ENCODE measurements at places on chromosomes 13 and 19. TPM values are rescaled to one million over a fixed set of nuclear protein-coding genes. Genes with fewer than 3 reads are reported as not detected.

FDX2 gene
- total RNA-seq = 14.6 TPM

LRRC63 gene
- not detected for total RNA-seq

DNA sequence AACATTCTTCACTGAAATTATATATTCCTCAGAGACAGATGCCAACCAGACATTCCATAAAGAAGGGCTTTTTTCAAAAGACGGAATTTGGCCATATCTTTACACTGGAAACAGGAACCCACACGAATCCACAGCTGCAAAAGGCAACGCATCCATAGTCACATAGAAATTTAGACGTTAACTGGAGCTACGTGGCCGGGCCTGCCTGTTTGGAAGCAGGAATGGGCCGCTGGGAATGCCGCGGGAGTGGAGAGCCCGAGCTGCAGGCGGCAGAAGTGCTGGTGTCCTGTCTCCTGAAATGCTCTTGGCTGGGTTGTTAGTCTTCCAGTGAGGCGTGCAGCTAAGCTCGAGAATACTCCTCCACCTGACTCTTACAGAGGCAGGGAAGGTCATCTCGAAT, 122.2 kb downstream of the KL start:
- no peak for DNase-seq

KCTD4 gene
- not detected for total RNA-seq

- no peak for DNase-seq
Measured at GRCh38 chr13:111396457-111396856, 76.0 kb downstream of the TEX29 start.

EMP3 gene
- total RNA-seq = 2.0 TPM

DNA sequence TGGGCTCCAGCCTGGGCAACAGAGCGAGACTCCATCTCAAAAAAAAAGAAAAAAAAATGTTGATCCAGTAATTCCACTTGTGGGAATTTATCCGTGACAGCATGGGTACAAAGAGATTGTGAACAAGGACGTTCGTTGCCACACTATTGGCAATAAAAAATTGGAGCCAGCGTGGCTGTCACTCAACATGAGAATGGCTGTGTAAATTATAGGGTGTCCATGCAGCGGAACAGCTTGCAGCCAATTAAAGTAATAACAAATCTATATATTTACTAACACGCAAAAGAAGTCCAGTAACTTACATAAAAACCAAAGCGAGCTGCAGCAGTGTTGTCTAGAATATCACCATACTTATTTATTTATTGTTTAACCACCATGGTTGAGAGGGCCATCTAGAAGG, 19.3 kb downstream of the DPF1 start:
- DNase-seq = no peak

TNFSF11 gene
- total RNA-seq = 0.18 TPM

DNA sequence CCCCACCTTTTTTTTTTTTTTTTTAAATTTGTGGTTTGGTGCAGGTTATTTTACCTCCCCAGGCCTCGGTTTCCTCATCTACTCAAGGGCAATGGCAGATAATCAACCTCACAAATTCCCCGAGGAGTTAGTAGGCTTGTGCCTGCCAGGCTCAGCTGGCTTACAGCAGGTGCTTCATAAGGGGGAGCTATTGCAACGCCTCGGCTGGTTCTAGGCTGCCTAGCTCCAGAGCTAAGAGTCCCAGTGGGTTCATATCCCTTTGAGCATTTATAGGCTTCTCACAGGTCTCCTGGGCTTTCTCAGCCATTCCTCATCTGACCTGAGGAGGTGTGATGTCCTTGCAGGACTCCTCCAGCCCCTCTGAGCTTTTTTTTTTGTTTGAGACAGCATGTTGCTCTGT, 10.6 kb downstream of the BCKDHA start:
- DNase-seq = no peak

GRCh38 chr19:10279737-10280442, 6.9 kb upstream of the ICAM4 start:
- DNase-seq = no peak

GRCh38 chr19:28563964-28564921, 648.7 kb downstream of the UQCRFS1 start:
- no peak for DNase-seq

DNA sequence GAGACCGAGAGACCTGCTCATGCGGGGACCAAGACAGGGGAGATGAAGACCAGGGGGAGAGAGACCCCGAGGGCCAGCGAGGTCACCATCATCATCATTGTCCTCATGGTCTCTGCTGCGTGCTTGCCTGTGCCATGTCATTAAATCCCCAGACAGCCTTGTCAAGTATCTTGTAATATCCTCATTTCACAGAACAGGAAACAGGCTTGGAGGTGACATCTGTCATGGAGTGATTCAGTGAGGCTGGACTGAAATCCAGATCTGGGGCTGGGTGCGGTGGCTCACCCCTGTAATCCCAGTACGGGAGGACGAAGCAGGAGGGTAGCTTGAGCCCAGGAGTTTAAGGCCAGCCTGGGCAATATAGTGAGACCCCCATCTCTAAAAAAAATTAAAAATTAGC, 5.9 kb upstream of the NANOS2 start:
- DNase-seq = no peak

DNA sequence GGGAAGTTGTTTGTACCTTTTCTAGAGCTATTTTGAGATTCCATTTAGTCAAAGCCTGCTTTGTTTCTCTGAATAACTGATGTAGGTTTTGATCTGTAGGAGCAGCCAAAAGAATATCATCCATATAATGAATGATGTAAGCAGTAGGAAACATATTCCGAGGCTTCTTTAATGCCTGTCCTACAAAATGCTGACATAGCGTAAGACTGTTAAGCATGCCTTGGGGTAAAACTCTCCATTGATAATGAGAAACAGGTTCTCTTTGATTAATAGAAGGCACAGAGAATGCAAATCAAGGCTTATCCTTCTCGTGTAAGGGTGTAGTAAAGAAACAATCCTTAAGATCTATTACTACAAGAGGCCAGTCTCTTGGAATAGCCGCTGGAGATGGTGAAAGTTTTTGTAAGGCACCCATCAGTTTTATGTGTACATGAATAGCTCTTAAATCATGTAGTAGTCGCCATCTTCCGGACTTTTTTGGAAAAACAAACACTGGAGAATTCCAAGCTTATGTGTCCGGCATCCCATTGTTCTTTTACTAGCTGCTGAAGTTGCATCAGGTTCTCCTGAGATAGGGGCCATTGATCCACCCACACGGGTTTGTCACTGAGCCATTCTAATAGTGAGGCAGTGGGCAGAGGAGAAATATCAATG, 13.5 kb downstream of the FPR3 start:
- no peak for DNase-seq

ZNF850 gene
- total RNA-seq = 0.15 TPM

SBK2 gene
- not detected for total RNA-seq

- no peak for DNase-seq
Measured at GRCh38 chr19:35805526-35806102, 7.0 kb downstream of the PRODH2 start.

GRCh38 chr19:31118287-31118955, 230.8 kb downstream of the TSHZ3 start:
- no peak for DNase-seq

KLHL1 gene
- not detected for total RNA-seq

- no peak for DNase-seq
Measured at GRCh38 chr13:21365574-21365973, 93.5 kb downstream of the ZDHHC20 start.

DNA sequence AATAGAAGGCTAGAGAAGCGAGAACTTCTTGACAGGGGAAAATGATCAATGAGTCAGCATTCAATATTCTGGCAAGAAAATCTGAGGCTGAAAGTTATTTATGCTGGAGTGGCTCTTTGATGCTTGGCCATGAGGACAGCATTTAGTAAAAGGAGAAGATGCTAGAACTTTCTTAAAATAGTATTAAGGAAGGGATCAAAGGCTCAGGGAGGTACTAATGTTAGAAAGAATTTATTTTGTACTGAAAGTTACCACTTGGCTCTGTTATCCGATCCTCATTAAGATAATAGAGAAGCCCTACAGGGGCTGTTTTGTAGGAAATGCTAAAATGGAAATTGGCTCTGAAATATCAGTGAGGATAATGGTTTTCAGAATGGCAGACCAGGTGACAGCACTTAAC, 1774.6 kb upstream of the PCDH20 start:
- no peak for DNase-seq

DNA sequence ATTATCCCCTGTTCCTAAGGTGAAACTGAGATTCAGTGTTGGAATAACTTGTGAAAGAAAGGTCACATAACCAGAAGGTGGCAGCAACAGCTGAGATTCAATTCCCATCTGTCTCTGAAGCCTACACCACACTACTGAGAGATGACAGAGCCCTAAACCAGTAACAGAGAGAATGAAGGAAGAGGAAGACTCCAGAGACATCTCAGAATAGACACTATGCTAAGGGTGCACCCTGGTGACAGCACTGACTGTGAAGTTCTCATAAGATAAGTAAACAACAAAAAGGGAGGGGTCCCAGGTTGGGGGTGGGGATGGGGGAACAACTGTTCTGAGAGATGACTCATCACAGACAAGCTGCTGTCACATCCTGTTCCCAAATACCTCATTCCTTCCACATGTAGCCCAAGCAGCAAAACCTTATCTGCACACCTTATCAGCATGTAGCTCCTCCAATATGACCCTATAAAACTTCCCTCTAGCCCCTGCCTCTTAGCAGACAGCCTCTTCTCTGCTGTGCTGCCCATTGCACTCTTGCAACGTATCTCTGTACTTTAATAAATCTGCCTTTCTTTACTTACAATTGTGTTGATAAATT, 46.5 kb downstream of the UTP14C start:
- no peak for DNase-seq

- DNase-seq = no peak
Measured at GRCh38 chr13:70905035-70905434, 796.8 kb upstream of the KLHL1 start.

DNA sequence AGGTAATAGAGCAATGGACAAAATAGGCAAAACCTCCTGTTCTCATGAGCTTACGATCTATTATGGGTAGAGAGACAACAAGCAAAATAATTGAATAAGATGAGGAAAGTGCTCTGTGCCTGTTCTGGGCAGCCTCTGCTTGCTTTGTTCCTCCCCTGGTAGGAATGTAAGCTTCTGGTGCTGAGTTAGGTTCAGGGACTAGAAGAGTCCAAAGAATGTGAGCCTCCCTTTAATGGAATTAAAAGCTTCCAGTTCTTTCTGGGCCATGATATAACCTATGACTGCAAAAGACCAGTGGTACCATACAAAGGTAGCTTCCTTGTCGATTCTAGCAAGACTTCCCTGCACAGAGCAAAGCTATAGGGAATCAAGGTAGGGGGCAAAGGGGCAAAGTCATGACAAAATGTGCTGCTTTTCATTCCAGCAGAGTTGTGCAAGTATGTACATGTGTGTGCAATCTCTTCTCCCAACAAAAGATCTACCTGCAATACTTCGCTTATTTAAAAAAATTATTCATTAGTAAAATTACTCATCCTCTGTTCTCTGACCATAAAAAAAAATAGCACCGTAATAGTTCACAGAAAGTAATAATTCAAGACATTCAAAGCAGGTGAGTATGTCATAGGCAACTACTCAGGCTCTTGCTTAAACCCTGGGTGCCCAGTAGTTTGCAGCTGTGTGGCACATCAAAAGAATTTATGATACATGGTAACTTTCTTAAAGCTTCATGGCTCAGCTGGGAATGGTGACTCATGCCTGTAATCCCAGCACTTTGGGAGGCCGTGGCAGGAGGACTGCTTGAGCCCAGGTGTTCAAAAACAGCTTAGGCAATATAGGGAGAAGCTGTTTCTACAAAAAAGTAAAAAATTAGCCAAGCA, 21.4 kb downstream of the ACOD1 start:
- no peak for DNase-seq

- no peak for DNase-seq
Measured at GRCh38 chr13:59901191-59901590, 262.5 kb downstream of the DIAPH3 start.

DNA sequence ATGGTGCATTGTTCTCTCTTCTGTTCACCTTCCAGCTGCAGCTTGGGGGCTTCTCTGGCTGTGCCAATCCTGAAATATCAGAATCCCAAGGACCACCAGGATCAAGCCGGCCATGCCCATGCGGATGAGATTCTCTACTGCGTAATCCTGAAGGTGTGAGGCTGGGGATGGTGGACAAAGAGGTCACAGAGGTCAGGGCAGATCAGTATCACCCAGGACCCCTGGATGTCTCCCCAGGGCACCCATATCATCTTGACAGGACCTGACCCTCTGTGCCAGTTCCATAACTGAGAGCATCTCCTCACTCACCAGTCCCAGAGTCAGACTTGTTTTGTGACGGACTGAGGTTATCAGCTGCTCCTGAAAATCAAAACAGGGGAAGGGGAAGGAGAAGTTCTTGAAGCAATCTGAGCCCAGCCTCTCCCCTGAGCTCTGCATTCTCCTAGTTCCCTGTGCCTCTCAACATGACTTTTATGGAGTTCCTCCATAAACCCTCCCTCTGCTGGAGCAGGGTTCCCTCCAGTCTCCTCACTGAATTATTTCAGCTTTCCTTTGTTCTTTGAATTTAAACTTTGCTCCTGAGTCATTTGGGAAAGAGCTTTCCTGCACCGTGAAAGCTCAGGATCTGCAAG, 5.5 kb downstream of the LILRA5 start:
- no peak for DNase-seq

TYROBP gene
- total RNA-seq = 56.4 TPM

DNA sequence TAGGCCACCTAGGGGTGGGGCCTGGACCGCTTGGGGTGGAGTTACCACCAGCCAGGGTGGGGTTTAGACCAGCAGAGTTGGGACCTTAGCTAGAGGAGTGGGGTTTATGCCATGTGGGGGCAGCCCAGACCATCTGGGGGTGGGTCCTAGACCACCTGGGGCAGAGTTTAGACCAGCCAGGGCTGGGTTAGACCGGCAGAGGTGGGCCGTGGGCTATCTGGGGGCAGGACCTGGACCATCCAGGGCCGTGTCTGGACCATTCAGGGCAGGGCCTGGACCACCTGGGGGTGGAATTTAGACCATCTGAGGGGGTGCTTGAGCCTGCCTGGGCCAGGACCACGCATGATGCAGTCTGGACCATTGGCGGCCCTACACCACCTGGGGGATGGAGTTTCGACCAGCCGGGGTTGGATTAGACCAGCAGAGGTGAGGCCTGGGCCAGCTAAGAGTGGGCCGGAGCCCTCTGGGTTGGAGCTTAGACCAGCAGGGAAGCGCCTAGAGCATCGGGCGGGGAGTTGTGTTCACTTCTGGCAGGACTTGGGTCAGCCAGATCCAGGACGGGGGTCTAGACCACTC, 10.0 kb upstream of the CACNG6 start:
- no peak for DNase-seq

PRX gene
- 0.70 TPM for total RNA-seq

OBI1 gene
- 8.0 TPM for total RNA-seq

PSPN gene
- total RNA-seq = 1.3 TPM

GRCh38 chr19:27905074-27905473, 1307.9 kb downstream of the UQCRFS1 start:
- DNase-seq = no peak
